ENCODE measurements at places on chromosomes 16 and 17. TPM values are rescaled to one million over a fixed set of nuclear protein-coding genes. Genes with fewer than 3 reads are reported as not detected.

GRCh38 chr17:4142107-4142900 lies 526 bp downstream of the ZZEF1 start:
- DNase-seq: peak; percentile 41

DNA sequence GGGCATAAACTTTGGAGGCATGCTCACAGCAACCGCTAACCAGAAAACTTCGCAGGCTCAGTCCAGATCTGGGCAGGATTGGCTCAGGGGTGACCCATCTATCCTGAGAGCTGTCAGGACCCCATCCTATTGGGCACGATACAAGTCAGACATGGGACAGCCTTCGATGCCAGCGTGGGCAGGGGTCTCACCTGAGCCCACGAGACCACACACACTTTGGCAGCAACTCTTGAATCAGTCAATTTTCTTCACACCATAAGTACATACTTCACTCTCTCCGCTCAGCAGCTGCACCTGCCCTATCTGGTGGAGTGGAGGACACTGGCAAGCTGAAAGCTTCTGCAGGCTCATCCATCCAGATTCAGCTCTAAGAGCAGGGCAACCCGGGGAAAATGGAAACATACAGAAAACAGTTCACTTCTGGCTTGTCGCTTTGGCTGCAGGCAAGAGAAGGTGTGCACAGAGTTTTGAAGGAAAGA lies 48.3 kb downstream of the ZFHX3 start:
- no peak for DNase-seq

- DNase-seq: no peak
Measured at GRCh38 chr16:71341881-71342280, 16.6 kb upstream of the CALB2 start.

GRCh38 chr16:27528294-27528693 lies 21.4 kb downstream of the GTF3C1 start:
- DNase-seq: no peak

GRCh38 chr16:85600530-85601271 lies 12.4 kb upstream of the GSE1 start:
- DNase-seq: no peak

GRCh38 chr16:17149904-17150483 lies 320.8 kb downstream of the XYLT1 start:
- DNase-seq: no peak

DNA sequence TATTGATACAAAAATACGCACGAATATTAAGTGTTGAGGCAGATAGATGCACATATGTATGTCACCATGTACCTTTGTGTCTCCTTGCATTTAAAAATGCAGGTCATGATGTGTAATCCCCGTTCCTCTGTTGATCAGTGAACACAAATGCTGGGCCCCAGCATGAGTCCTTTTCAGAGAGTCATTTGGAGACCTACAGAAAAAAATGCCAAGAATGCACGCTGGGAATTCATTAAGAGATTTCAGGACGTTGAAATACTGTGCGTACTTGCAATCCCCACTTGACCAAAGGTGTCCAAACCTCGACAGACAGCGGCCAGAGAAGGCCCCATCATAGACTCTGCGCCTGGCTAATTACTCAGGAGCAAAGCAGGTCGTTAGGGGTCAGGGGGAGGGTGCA lies 496.0 kb downstream of the MAF start:
- DNase-seq: no peak

DNA sequence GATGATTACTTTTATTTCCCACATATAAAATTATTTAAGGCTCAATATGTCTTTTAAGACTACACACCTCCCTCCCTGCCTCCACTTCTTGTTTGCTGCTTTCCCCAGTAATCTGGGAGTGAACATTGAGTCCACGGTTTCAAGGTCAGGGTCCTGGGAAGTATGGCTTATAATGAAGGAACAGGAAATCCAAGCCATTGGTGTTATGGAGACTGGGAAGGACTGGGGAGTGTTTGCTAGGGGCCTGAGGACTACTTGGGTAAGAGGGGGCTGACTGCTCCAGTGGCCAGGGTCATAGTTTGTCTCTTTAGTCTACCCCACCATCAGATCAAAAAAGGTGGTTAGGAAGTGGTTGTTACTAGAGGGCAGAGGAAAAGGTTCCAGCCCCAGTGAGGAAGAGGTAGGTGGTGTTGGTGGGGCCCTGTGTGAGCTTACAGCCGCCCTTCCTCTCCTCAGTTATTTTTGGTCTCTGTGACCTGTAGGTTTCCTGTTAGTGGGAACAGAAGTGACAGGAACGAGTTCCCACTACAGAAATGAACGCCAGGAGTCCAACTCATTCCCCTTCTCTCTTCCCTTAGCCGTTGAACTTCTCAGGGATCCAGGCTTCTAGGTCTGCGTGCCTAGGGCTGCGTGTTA lies 742 bp upstream of the SLC16A13 start:
- DNase-seq: peak; percentile 77

DNA sequence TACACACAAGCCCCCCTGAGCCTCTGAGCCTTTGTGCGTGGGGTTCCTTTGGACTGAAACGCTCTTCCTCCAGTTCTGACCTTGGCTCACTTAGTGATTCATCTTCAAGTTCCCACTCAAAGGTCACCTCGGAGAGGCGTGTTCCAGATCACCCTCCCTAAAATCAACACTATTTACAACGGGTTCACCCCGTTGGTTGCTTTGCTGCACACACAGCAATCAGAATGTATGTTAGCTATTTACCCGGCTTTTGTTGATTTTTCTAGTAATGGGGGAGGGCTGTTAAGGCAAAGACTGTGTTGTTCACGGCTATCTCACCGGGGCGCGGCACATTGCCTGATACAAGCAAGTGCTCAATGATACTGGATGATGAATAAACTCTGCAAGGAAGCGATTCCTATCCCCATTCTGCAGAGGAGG lies 977 bp downstream of the NAGPA start:
- no peak for DNase-seq

DNA sequence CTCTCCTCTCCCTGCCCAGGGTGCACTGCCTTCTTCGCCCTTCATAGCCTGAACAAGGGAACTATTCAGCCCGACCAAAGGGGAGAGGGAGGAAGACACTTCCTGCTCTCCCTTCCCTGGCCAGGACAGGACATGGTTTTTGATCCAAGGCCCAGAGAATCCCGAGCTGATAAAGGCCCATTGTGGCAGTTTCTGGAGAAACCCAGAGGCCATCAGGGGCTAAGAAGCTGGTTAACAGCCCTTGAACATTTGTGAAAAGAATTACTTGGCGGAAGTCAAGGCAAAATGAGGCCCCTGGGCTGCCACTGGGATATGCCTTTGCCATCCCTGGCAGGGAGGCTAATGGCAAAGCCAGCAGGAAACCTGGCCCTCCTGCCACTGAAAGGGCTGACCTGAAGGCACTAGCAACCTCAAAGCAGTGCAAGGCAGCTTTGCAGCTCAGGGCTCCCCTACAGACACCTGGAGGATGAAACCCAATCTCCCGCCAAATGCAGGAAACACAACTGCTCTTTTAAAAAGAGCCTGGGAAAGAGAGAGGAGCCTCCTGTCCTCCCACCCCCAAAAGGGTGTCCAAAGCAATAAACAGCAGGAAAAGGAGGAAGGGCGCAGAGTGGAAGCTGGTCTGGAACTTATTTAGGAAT lies 12.6 kb downstream of the PHB1 start:
- no peak for DNase-seq

GRCh38 chr17:37742116-37742761 lies 2.6 kb downstream of the HNF1B start:
- DNase-seq: no peak

DNA sequence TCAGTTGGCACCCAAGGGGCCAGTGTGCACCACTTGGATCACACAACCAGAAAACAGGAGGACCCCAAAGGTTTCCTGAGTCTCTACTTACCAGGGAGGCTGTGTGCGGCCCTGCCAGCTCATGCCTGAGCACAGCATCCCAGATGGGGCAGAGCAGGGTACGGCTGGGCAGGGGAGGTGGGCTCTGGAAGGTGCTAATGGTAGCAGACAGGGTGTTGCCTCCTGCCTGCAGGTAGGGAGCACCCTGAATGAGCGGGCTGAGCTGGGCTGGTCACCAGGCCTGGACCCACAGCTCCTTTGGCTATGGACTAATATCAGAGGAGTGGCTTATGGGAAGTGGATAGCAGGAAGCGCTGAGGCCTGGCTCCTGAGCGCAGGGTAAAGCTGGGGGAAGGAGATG lies 14.6 kb downstream of the RECQL5 start:
- DNase-seq: no peak

DNA sequence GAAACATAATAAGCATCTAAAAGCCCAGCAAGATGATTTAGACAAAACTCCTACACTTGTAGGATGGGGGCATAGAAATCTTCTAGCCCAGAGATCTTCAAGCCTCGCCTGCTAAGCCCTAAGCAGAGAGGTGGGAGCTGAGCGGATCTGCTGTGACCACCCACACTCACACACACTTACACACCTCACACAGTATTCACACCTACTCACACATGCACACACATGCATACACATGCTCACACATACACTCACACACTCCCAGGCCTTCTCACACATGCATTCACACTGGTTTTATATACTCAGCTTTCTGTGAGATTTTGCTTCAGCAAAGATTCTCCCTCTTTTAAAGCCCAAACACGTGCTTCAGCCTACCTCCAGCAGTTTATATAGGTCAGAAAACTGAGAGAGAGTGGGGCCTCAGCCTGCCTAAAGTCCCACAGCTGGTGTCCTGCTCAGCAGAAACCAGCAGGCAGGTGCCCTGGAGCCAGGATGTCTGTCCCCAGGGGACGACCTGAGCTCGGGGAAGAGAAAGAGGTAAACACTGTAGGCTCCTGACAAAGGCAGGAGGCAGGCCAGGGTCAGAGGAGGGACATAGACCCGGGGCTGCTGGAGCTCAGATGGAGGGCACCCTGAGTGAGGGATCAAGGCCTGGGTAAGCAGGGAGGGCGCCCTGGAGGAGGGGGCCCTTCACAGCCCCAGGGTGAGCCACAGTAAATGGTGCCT lies 12.0 kb upstream of the KRT19 start:
- DNase-seq: no peak

DNA sequence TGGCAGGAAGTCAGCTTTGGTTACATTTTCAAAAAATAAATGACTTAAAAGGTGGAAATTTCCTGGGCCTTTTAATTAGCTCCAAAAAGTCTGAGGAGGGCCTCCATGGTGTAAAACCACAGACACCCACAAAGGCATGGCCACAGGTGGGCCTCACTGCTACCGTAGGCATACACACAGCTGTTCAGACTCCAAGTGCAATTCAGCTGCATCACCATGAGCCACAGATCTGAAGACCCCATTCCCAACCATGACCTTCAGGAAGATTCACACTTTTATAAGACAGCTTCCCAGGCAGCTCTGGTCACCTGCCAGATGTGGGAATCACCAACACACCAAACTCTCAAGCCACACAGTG lies 20.6 kb downstream of the CSNK2A2 start:
- DNase-seq: no peak

The RAC3 gene
- 10.1 TPM for polyA plus RNA-seq

The NUP93 gene
- polyA plus RNA-seq: 40.4 TPM

The ACLY gene
- polyA plus RNA-seq: 99.7 TPM

The ALOX12B gene
- polyA plus RNA-seq: 2.8 TPM

The TBC1D3I gene
- 0.37 TPM for polyA plus RNA-seq

The RPRML gene
- polyA plus RNA-seq: 0.46 TPM

The HOXB1 gene
- 0.07 TPM for polyA plus RNA-seq

The IGFALS gene
- polyA plus RNA-seq: 8.3 TPM

The PRSS33 gene
- 0.13 TPM for polyA plus RNA-seq

The GOT2 gene
- polyA plus RNA-seq: 55.8 TPM

The KRTAP1-5 gene
- polyA plus RNA-seq: not detected

The CD300LG gene
- polyA plus RNA-seq: 0.30 TPM

The SOST gene
- not detected for polyA plus RNA-seq
